ENCODE measurements at places on chromosomes 16 and 17. TPM values are rescaled to one million over a fixed set of nuclear protein-coding genes. Genes with fewer than 3 reads are reported as not detected.

Gene GAS7
- 13.5 TPM for total RNA-seq

Gene EVPL
- total RNA-seq, result not detected

Gene TCAP
- total RNA-seq, result 79.1 TPM

Gene CDRT15
- not detected for total RNA-seq

Gene MRM1
- 8.9 TPM for total RNA-seq

Gene USP6
- not detected for total RNA-seq

Gene RTN4RL1
- total RNA-seq, result 34.3 TPM

Gene AOC2
- 5.6 TPM for total RNA-seq

Gene GLIS2
- 10.4 TPM for total RNA-seq

Gene MARVELD3
- total RNA-seq, result not detected

Gene CRHR1
- 0.86 TPM for total RNA-seq

DNA sequence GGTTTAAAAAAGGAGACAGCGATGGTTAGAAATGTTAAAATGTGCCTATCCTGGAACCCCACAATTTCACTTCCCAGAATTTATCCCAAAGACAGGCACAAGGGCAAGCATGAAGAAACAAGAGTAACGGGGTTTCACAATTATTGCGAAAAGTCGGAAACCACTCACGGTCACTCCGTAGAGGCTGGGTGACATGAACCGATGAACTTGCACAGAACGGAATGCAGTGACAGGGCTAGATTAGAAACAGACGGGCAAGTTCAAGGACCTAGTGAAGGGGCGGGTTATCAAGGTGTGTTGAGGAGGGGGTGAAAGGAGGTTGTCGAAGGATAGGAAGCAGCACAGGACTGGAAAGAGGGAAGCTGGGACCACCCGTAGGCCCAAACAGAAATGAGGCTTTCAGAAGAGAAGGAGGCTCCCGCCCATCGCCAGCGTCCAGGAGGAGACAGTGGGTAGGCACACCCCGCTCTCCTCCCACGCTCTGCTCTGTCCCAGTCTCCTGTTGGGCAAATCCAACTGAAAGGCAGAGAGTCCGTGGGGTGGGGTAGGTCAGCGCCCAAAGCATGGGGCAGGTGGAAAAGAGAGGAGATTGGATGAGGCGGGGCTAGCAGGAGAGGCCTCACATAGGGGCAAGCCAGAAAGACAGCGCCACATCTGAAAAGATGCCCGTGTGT, 47.4 kb upstream of the JPH3 start:
- no peak for DNase-seq

- DNase-seq, result no peak
Observed at GRCh38 chr16:28924399-28924761, 658 bp downstream of the RABEP2 start.

- no peak for DNase-seq
Observed at GRCh38 chr16:78244131-78244895, 144.9 kb downstream of the WWOX start.

DNA sequence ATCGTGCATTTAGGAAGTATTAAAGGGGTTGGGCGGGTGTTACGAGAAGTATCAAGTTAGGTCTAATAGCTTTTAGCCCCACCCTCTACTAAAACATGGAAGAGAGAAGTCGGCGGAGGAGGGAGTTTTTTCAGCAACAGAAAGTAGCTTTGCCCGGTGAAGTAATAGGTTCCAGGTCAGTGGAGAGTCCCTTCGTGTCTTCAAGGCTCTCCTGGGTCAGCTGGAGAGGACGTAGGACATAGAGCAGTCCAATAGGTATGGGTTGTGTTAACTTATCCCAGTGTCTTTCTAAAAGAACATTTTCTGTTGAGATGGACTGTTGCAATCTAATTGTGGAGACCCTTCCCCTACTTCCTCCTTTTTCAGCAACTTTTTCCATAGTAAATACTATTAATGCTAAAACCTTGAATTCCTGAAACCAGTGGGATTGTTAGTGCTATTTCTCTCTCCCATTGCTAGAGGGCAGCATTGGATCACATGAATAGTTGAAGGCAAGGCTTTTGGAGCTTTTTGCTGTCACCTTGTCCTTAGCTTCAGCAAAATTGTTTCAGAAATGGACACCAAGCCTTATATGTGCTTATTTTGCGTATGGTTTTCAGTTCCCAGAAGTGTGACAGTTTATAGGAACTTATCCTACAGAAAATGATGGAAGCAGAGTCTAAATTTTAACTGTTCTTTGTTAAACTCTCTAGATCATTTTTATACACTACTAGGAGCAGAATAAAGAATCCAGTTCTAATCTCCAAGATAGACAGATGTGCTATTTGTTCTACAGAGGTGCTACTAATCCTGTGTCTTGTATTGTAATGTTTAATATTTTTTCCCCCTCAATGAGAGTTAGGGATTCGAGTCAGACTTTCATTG, 38.4 kb downstream of the UTP18 start:
- peak; percentile 65 for DNase-seq

- no peak for DNase-seq
Observed at GRCh38 chr17:292016-292415, 60.6 kb downstream of the RPH3AL start.

DNA sequence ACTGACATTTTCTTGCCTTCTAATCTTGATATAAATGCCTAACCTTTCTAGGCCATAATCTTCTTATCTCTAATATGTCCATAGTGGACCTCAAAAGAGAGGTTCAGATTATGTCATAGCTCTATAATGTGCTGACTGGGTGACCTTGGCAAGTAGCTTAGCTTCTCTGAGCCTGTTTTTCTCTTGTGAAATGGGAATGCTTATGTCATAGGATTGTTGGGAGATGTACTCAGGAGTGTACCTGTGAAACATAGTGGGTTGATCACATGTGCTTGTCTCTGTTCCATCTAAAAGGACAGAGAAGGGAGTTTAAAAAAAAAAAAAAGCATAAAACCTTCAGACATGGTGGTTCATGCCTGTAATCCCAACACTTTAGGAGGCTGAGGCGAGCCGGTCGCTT, 2.4 kb downstream of the MED9 start:
- no peak for DNase-seq

GRCh38 chr17:41588126-41588810, 1.6 kb upstream of the KRT14 start:
- DNase-seq, result no peak

DNA sequence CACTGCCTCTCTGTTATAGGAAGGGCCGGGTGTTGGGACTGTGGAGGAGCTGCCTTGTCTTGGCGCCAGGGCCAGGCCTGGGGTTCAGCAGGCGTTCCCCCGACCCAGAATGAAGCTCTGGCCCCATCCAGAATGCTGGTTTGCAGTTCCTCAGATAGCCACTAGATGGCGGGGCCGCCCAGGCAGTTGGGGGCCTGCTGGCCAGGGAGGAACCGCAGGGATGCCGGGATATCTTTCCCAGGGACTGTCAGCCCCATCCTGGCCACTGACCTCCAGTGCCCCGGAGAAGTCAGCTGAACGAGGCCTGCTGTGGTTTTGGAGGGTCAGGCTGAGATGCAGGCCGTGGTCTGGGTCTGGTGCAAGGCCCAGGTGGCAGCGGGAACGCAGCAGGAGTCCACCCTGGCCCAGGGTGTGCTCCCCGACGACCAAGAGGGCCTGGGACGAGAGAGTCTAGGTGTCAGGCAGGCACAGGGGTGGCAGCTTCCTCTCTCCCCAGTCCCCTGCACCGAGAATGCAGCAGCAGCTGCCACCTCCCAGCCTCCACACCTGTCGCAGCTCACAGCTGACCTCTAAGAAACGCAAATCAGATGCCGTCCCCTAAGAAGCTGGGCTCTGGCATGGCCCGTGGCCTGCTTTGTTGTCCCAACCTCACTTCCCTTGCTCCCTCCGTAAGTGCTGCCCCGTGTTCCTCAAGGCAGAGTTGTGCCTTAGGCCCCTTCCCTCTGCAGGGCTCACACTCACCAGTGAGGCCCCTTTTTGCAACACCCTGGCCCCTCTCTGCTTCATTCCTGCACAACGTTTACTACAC, 51.2 kb downstream of the RMI2 start:
- peak; percentile 72 for DNase-seq

DNA sequence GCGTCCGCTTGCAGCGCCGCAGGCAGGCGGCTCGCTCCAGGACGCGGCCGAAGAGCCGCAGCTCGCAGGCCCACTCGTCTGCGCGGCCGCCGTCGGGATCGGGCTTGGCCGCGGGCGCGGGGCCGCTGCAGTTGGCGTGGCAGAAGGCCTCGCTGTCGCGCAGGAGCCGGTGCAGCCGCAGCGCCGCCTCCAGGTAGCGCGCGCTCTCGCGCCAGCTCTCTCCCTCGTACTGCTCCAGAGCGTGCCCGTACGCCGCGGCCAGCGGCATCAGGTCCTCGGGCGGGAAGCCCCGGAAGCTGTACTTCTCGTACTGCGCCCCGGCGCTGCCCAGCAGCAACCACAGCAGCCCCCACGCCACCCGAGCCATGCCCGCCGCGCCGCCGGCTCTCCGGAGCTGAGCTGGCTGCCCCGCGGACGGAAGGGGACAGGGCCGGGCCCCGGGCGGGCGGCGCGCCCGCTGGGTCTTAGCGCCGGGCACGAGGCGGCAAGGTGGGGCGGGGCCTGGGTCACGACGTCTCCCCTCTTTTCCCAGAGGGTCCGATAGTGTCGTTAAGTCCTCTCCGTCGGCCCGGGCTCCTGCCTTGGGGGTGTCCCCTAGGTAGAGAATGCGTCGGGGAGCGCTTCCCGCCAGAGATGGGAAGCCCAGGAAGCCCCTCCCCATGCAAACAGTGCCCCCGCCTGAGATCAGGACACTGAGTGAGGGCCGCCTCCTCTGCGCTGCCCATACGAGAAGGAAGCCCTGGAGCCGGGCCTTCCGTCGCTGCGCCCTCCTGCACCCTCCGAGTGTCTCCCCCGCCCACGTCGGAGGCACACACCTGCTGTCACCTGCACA, at the start of gene P3H4:
Gene P3H4, minus strand, starts transcription at position 401 of the 832 bp plus-strand sequence. Its CDS starts 34 bp downstream, at position 367.
- DNase-seq, result peak; percentile 87

DNA sequence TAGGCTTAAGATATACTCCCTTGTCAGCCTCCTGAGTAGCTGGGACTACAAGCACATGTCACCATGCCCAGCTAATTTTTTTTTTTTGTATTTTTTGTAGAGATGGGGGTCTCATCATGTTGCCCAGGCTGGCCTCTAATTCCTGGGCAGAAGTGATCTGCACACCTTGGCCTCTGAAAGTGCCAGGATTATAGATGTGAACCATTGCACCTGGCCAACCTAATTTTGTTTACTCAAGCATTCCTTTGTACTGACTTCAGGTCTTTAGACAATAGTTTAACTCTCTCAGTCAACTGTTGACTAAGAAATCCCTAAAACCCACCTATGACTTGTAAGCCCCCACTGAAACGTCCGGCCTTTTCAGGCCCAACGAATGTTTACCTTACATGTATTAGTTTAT, 628.3 kb upstream of the CDH8 start:
- DNase-seq, result no peak

- DNase-seq, result peak; percentile 36
Observed at GRCh38 chr16:56424791-56425438, 430 bp downstream of the AMFR start.

- peak; percentile 50 for DNase-seq
Observed at GRCh38 chr16:65229191-65229662, 107.4 kb upstream of the CDH11 start.

DNA sequence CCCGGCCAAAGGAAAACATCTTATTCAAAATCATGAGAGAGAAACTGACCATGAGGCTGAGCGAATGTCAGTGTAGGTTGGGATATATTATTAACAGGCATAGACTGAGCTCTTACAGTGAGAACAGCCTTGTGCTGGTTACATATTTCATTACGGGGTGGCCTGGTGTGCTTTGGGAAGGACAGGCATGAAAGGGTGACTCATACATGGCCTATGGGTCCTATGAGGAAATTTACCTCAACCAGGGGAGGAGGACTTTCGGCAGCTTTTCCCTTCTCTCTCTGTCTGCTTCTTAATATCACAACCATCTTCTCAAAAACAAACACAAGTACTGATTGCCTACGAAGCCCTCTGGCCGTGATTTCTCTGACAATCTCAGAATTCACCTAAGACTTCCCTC, 579.1 kb downstream of the CDH13 start:
- no peak for DNase-seq

GRCh38 chr17:9959377-9959981, 54.4 kb upstream of the RCVRN start:
- peak; percentile 67 for DNase-seq

DNA sequence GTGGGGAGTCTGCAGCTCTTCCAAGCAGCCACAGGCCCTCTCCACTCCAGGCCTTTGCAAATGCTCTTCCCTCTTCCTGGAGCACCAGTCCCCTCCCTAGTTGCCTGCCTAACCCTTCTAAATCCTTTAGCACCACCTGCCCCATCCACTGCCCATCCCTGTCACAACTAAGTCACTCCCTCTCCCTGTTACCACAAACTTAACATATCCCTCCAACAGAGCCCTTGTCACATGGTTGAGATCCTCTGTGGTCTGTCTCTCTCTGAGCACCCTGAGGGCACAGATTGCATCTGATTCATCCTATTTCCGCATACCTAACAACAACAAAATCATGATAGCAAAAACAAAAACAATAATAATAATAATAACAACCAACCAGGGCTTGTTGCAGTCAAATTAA, 11.0 kb upstream of the BEAN1 start:
- no peak for DNase-seq
